ENCODE measurements at places on chromosomes 16 and 17.

- no peak for DNase-seq
Observed at GRCh38 chr17:2304931-2305330, 1.2 kb downstream of the SRR start.

DNA sequence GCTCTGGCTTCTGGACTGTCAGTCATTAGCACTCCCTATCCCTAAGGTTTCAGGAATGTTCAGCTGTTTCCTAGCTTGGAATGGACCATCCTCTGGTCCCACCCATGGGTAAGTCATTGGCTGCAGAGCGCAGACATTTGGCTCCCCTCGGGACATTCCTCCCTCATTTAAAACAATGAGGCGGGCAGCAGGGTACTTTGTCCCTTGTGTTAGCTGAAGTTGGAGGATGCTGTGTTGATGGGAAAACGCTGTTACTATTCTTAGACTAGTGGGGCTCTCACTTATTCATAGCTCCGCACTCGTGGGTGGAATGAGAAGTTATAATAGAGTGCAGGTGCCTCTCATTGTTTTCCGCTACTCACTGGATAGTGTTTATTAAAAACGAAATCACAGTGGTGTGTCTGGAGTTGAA, 673.8 kb downstream of the WWOX start:
- no peak for DNase-seq

- DNase-seq: no peak
Observed at GRCh38 chr17:77314601-77315000, 173.8 kb downstream of the SEC14L1 start.

GRCh38 chr16:82240111-82240510, 70.1 kb upstream of the MPHOSPH6 start:
- DNase-seq: no peak

GRCh38 chr17:83194761-83195329, 115.4 kb downstream of the METRNL start:
- no peak for DNase-seq

- DNase-seq: no peak
Observed at GRCh38 chr17:1755827-1756262, 6.0 kb upstream of the SERPINF1 start.

DNA sequence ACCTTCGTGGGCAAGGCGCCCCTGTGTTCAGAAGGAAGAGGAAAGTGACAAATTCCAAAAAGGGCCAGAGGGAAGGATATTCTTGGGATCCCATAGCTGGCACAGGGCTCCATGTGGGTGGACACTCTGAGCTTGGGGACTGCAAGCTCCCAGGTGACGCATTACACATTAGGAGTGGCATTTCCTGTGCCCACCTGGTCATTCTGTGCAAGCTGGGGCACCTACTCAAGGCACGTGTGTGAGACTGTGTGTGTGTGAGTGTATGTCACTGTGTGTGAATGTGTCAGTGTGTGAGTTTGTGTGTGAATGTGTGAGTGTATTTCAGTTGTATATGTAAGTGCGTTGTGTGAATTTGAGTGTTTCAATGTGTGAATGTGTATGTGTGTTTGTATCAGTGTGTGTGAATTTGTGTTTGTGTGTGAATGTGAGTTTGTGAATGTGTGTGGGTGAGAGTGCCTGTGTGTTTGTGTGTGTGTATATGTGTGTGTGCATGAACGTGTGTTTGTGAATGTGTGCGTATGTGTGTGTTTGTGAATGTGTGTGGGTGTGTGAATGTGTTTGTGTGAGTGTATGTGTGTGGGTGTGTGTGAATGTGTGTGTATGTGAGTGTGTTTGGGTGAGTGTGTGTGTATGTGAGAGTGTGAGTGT, 1.6 kb upstream of the CD300A start:
- DNase-seq: no peak

DNA sequence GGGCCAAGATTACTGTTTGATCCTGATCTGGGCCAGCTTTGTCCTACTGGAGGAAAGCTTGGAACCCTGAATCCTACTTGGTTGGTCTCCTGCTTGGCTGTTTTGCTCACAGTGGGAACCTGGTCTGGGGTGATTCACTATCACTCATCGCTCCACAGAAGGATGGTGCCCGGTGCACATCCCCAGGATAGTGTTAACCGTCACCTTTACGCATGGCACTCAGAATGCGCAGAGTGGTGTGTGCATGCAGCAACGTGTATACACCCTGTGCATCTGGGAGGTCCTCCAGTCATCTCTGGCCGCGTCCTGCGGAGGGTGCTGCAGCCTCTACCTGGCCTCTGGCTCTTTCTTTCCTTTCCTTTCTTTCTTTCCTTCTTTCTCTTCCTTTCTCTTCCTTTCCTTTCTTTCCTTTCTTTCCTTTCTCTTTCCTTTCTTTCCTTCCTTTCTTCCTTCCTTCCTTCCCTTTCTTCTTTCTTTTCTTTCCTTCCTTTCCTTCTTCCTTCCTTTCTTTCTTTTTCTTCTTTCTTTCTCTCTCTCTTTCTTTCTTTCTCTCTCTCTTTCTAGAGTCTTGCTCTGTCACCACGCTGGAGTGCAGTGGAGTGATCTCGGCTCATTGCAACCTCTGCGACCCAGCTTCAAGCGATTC, 13.1 kb downstream of the SOCS3 start:
- DNase-seq: no peak

- DNase-seq: no peak
Observed at GRCh38 chr16:1288813-1289476, 20.5 kb upstream of the UBE2I start.
